ENCODE measurements at places on chromosomes 1 and 21.

GRCh38 chr1:37031871-37032270, 2.4 kb downstream of the GRIK3 start:
- no peak for DNase-seq

DNA sequence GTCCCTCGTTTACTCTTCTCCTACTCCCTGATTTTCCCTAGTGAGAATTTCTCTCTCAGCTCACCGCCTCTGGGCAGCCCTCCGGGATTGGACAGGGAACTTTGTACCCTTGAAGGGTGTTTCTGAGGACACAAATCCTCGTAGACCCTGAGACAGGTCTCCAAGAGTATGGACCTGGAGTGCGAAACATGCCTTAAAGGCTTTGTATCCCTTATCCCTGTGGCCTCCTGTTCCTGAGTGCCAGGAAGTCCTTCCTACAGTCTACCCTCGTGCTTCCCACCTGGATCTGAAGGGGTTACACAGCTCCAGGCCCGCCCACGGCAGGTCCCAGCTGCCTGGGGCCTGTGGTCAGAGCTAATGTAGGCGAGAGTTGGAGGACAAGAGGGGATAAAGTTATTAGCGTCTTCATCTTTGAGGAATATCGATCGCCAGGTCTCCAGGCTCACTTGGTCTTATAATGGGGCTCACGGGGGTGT, 7.6 kb upstream of the PEAR1 start:
- DNase-seq, result no peak

DNA sequence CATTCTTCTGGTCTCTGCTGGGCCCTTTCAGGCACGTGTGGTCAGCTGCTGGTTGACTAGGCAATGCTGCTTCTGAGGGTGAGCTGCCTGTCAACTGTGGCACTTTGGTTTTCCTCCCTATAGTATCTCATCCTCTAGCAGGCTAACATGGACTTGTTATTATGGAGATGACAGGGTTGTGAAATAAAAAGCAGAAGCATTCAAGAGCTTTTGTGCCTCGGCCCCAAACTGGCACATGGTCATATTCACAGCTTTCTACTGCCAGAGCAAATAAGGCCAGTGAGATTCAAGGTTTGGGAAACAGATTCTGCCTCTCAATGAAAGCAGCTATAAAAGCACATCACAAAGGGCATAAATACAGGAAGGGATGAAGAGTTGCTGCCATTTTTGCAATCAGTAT, 1.6 kb upstream of the ZNF124 start:
- DNase-seq, result no peak

DNA sequence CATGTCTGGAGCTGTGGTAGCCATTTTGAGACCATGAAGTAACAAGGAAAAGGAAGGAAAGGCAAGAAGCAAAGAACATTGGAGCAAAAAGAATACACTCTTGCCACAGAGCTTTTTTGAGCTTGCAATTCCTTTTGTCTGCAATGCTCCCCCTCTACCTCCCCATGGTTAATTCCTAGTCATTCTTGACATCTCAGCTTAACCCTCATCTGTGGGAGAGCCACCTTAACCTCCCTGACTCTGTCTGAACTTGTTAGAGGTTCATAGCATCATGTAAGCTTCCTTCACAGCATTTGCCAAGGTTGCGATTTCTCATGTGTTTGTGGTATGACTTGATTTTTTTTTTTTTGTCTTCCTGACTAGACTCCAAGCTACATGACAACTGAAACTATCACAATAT, 564.1 kb upstream of the PLXNA2 start:
- no peak for DNase-seq

- no peak for DNase-seq
Observed at GRCh38 chr1:226497991-226498639, 50.4 kb upstream of the STUM start.

- DNase-seq, result no peak
Observed at GRCh38 chr1:43293896-43294760, 6.7 kb upstream of the TIE1 start.

DNA sequence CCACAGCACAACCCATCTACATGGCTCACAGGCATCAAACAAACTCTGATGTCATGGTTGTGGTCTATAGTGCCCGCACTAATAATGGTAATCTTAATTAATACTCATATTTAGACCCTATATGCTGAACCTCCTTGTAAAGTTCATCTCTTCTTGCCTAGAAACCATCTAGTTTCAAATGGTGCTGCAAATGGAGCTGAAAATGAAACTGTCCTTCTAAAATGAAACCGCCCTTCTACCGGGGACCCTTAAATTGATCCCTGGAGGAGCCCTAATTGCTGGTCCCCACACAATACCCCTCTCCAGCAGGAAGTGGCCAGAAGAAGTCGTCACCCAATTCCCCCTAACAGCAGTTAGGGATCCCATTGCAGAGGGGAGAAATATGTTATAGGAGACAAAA, 612.6 kb downstream of the MRPL39 start:
- DNase-seq, result no peak

- no peak for DNase-seq
Observed at GRCh38 chr1:226406401-226406881, 1.5 kb downstream of the PARP1 start.

DNA sequence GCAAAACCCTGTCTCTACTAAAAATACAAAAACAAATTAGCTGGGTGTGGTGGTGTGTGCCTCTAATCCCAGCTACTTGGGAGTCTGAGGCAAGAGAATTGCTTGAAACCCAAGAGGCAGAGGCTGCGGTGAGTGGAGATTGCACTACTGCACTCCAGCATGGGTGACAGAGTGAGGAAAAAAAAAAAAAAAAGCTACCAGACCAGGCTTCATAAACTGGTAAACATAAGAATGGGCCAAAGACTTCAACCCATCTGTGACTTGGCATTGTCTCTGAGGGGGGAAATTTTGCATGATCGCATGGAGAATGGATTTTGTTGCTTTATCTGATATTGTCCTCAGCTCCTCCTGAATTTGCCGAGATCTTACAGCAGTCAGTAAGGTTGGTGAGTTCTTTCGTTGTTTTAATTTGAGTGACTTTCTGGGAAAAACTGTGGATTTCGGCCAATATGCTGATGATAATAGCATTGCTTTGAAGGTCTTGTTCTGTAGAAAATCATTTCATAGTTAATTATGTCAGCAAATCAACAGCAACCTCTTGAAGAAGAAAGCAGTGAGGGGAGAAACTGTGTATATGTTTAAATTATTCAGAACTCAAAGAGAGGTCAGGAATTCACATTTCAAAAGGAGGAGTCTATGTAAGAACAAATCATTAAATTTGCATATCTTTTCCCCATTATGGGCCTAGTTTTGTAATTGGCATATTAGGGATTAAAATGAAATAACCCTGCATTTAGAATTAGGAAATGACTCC, 13.1 kb downstream of the FGGY start:
- DNase-seq, result no peak

DNA sequence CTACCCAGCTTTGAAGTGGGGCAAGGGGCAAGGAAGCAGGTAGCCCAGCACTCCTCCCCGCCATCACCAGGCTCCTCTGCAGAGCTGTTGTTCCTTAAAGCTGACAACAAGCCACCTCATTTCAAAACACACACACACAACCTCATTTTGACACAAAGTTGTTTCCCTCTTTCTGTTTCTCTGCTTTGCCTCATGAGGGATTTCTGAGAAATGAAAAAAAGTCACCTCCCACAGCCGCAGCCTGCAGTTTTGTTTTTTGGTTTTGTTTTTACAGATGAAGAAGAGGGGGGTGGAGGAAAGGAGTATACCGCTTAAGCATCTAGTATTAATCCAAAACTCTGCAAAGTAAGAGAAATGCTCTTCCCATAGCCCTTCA, 12.1 kb downstream of the MCL1 start:
- DNase-seq, result peak; percentile 59

Measured in stimulated activated CD4-positive, alpha-beta T cell treated with anti-CD3 and anti-CD28 coated beads, TNF-alpha, amount 100 ng/mL, for 24 hours (primary cell).